ENCODE measurements at places on chromosomes 4 and X.

DNA sequence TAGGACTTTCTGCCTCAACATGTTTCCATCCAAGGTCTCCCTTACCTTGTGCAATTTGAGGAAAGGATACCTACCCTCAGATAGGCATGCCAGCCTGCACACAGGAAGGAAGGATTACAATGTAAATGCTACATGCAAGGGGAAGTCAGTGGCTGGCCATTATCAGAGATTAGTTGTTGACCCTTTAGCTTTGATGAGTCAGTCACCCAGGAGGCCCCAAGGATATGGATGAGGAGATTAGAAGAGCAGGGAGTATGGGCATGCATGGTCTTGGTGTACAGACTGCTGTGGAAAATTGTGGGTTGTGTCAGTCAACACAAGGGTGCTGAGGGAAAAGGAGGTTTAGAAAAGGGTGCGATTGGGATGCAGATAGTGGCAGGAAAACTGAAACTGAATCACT, 92.0 kb downstream of the GUCY2F start:
- no peak for DNase-seq

DNA sequence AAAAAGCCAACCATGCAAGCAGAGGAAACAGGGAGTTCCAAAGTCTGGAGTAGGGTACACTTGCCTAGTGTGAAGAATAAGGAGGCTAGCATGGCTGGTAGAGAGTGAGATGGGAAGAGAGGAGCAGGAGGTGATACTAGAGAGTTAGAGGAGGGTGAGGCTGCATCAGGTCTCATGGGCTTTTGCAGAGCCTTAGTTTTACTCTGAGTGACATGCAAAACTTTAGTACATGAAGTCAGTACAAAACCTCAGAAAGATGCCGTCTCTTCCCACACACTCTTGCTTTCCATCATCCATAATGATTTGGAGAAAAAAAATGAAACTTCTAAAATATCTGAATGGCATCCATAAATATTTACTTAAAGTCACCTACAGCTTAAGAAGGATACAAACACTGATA, 5.0 kb downstream of the OPRPN start:
- DNase-seq, result no peak

GRCh38 chr4:148926276-148927260, 484.4 kb upstream of the NR3C2 start:
- DNase-seq, result no peak

- DNase-seq, result no peak
Measured at GRCh38 chrX:95290455-95290854, 1394.2 kb upstream of the DIAPH2 start.
